ENCODE measurements at places on chromosomes 6 and 20.

GRCh38 chr6:168030218-168030746, 32.8 kb downstream of the KIF25 start:
- DNase-seq: no peak

DNA sequence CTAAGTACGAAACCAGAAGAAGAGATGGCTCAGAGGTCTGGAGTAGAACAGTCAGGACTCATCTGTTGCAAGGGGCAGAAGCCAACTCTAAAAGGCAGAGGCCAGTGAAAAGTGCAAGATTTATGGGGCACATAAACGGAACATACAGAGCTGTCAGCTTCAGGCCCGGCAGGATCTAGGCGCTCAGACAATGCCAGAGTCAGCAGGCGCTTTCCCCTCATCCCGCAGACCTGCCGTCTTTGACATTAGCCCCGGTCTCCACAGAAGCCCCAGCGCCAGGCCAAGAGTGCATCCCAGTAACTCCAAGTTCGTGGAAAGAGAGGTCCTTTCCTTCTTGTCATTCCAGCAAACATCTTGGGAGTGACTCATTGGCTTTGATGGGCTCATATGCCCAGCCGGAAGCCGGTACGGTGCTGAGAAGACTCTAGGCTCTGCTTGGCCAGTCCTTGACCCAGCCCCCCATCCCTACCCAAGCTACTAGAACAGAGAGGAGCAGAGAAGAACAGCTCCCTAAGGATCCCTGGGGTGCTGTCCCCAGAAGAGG, 260.9 kb downstream of the TAF4 start:
- DNase-seq: no peak

DNA sequence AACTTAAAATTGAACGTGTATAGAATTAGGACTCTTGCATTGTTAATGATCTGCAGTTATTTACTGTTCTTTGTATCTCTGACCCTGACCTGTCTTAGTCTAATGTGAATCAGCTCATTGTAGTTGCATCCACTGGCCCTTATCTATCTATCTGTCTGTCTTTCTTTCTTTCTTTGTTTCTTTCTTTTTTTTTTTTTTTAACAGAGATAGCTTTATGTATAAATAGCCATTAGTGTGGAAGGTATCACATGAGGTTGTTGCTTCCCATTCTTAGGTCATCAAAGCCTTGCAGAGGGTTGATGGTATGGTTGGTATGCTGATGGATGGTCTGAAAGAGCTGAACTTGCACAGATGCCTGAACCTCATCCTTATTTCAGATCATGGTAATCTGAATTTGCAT, 59.9 kb downstream of the ENPP1 start:
- no peak for DNase-seq

- no peak for DNase-seq
Measured at GRCh38 chr6:30151580-30151979, 9.4 kb downstream of the TRIM10 start.

DNA sequence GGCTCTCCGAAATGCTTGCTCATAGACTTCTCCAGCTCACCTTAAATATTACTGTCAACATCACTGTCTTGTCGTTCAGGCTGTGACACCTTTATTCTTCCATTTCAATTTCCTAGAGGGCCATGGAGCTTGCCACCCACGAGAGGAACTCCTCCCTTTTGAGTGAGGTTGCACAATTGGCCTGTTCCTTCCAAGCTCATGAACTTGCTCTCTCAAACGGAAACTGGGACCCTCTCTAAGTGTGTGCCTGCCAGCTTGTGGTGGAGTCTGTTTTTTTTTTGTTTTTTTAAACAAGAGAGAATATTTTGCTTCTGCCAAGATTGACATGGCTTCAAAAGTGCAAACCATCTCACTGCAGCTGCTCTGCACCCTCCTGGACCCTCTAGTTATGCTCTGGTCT, 19.3 kb upstream of the IYD start:
- no peak for DNase-seq

- no peak for DNase-seq
Measured at GRCh38 chr6:148999929-149000468, 253.2 kb downstream of the UST start.

DNA sequence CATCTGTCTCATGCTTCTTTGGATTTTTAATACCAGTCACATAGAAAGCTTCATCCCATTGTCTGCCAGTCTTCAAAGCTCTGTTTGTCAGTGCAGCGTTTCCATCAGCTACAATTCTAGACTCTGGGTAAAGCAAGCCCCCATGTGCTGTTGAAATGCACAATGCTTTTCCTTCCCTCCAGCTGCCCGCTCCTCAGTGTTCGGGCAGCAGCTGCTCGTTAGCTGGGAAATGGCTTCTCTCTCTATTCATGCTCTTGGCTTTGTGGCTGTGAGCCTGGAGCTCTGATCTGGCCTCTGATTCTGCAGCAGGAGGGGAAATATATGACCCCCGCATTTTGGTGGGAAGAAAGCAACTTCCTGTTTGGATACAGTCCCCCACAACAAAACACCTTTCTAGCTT, 213.0 kb upstream of the CDYL start:
- DNase-seq: no peak

DNA sequence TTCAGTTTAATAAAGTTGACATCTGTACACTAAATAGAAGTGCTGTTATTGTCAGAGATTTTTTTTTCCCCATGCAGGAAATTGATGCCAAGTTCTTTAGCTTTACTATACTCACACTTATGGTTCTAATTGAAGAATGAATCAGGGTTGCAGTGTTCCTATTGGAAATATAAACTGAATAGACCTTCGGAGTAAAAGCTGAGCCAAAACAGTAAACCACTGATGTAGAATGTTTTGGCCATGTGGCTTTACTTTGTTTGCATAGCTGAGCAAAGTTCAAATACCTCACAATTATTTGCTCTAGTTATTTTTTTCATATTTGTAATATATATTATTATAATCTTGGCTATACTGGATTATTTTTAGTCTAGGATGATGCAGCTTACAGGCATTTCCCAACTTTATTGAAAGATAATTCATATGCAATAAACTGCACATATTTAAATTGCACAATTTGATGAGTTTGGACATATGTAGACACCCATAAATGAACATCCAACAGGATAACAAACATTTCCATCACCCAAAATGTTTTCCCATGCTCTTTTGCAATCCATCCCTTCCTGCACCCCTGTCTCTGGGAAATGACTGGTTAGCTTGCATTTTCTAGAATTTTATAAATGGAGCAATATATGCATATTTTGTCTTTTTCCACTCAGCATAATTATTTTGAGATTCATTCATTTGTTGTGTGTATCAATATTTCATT, 105.8 kb upstream of the NOX3 start:
- DNase-seq: no peak

- no peak for DNase-seq
Measured at GRCh38 chr6:147447835-147448611, 60.5 kb upstream of the SAMD5 start.

- DNase-seq: no peak
Measured at GRCh38 chr6:79789896-79790295, 157.5 kb downstream of the ELOVL4 start.

GRCh38 chr20:60244373-60245146, 286.3 kb downstream of the CDH26 start:
- no peak for DNase-seq

DNA sequence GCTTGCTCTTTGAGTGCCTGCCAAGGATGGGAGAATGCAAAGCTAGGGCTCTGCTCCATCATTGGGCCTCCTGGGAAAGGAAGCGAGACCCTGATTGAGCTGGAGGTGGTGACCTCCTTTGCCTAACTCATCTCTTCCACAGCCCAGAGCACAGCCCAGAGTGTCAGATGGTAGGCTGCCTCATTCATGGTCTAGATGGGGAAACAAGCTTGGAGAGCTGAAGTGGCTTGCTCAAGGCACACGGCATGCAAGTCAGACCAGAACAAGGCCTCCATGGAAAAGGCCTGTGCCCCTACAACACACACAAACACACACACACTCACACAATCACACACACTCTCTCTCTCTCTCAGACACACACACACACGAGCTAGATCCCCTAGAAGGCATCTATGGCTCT, 17.5 kb downstream of the TGM3 start:
- DNase-seq: no peak

GRCh38 chr6:44315516-44315915, 2.4 kb upstream of the AARS2 start:
- no peak for DNase-seq

- no peak for DNase-seq
Measured at GRCh38 chr20:58646257-58646656, 4.8 kb upstream of the STX16 start.

DNA sequence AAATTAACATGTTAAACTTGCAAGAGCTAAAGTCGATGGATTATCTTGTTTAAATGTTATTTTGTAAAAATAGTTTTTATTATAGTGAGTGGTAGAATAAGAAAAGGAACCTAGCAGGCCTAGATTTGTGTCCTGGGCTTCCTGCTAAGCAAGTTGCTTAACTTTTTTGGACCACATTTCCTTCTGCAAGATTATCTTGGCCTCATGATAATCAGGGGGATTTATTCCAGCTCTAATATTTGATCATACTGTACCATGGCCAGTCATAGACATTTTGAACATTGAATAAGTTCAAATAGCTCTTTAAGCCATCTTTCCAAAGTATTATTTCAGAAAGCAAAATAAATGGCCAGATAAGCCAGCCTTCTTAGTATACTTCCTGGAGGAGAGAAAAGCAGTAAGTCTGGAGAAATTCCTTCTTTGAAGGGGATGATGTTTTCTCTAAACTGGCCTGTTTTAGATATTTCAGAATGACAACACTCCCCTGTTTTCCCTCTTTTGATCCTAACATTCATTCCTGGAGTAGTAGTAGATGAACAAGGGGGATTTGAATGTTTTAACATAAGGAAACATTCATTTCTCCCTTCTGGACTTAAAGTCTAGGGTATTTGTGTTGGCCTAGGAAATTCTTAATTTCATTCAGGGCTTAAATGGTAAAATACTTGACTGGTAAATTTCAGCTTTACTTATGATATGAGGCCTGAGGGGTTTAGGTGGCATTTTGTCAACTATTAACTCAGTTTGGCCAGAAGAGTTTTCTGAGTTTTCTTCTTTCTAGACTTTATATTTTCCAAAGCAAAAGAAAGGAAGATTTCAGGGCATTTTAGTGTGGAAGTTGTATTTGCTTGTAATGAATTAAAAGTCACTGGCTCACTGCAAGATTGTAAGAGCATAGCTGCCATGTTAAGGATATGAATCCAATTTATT, 108.8 kb upstream of the SCGN start:
- DNase-seq: no peak

DNA sequence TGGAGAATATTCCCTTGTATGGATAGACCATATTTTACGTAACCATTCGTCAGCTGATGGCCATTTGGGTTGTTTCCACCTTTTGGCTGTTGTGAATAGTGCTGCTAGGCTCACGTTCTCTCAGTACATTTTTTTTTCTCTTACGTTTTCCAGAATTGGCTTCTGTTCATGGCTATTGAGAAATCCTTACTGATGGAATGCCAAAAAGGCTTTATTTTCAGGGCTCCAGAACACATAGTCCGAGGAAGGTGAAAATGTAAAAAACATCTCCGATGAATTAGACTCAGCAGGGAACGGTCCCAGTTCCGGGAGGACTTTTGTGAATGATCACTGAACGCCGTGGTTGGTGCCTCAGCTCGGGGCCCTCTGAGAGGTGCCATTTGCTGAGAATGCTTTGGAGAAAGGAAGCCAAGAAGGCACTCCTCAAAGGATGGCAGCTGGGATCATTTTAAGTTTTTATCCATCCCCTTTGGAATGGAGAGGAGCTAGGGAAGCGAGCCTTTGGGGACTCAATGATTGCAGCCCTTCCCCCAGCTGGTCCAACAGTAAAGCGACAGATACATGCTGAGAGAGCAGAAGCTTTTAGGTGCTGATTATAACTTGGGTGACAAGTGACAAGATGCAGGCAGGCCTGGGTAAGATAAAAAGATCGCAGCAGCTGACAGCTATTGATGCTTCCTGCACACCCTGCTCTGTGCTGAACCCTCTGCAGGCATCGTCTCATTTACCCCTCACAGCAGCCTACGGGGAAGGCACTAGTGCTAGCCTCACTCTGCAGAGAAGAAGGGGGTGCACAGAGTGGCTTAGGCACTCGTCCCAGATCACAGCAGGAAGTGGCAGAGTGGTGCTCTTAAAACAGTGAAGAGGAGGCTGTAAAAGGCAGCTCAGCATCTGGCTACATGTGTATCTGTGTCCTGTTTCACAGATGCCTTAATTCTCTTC, 133.4 kb upstream of the KCNG1 start:
- no peak for DNase-seq

DNA sequence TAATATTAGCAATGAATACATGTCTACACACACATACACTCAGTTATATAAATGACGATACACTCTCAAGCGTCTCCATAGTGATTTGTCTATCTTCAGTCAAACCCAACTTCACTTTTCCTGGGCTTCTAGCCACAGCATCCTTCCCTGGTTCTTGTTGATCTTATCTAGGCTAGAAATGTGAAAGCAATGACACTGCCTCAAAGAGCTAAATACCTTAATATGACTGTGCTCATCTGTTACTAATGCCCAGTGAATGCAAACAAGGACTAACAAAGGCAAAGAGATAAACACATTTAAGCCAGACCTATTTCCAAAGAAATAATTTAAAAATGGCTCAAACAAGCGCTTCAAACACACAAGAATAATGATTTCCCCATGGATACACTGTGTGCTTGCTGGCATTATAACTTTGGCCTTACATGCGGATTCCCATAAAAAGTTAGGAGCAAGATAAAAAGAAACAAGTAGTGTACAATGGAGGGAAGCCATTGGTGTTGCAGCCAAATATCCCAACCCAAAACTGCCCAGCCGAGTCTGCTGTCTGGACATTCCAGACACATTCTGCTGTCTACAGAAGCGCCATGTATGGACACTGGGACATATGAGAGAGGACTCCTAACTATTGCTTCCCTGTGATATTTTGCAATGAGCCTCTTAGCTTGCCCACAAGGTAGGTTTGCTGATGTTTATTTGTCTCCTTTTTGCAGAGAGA, 19.5 kb upstream of the DAAM2 start:
- DNase-seq: no peak

DNA sequence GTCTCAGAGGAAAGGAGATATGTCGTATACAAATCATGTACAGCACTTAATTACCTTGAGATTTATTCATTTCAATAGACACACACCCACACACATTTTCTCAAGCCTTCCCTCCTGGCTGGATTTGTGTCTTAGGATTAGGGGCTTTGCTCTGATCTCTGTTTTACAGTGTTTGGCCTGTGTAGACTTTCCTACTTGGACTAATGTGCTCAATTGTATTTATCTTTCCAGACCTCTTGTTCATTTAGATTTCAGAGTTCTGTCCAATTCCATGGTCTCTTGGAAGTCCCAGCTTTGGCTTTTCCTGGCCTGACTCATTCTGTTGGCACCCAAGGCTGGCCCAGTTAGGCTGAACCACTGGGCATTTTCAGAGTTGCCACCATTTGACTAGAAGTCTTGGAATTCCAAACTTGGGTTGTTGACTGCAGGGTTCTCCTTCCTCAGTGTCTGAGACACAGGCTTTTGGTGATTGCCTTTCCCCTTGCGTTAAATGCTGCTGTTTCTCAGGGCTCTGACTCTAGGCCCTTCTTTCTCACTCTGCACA, 8.9 kb upstream of the RFPL4B start:
- no peak for DNase-seq

GRCh38 chr6:93226822-93227221, 192.5 kb downstream of the EPHA7 start:
- DNase-seq: no peak

GRCh38 chr6:74646461-74646860, 559.4 kb downstream of the COL12A1 start:
- DNase-seq: no peak
